ENCODE measurements at places on chromosomes 2 and 18. TPM values are rescaled to one million over a fixed set of nuclear protein-coding genes. Genes with fewer than 3 reads are reported as not detected.

PROKR1 gene
- 0.02 TPM for polyA plus RNA-seq

ALLC gene
- polyA plus RNA-seq: 1.2 TPM

IL1B gene
- 2.7 TPM for polyA plus RNA-seq

RPRM gene
- polyA plus RNA-seq: 5.2 TPM

MYCN gene
- 3.8 TPM for polyA plus RNA-seq

TMEM37 gene
- polyA plus RNA-seq: 18.6 TPM

GALNT14 gene
- 1.6 TPM for polyA plus RNA-seq

CHRNA1 gene
- polyA plus RNA-seq: 0.05 TPM

TUBB8B gene
- 2.9 TPM for polyA plus RNA-seq

GAD1 gene
- polyA plus RNA-seq: 0.57 TPM

ACTG2 gene
- polyA plus RNA-seq: 66.5 TPM

SCYGR8 gene
- polyA plus RNA-seq: not detected

CCDC138 gene
- polyA plus RNA-seq: 1.9 TPM

TNP1 gene
- polyA plus RNA-seq: not detected

MDH1B gene
- 0.57 TPM for polyA plus RNA-seq

ANO7 gene
- polyA plus RNA-seq: 0.87 TPM

GCG gene
- not detected for polyA plus RNA-seq

VSNL1 gene
- polyA plus RNA-seq: 0.41 TPM
